CD4-positive, alpha-beta T cell treated with Interleukin-10 for 1 hour (primary cell): ENCODE measurements at places on chromosomes 16 and 17.

- no peak for DNase-seq
Observed at GRCh38 chr16:35252356-35252936, 1793.0 kb downstream of the TP53TG3F start.

DNA sequence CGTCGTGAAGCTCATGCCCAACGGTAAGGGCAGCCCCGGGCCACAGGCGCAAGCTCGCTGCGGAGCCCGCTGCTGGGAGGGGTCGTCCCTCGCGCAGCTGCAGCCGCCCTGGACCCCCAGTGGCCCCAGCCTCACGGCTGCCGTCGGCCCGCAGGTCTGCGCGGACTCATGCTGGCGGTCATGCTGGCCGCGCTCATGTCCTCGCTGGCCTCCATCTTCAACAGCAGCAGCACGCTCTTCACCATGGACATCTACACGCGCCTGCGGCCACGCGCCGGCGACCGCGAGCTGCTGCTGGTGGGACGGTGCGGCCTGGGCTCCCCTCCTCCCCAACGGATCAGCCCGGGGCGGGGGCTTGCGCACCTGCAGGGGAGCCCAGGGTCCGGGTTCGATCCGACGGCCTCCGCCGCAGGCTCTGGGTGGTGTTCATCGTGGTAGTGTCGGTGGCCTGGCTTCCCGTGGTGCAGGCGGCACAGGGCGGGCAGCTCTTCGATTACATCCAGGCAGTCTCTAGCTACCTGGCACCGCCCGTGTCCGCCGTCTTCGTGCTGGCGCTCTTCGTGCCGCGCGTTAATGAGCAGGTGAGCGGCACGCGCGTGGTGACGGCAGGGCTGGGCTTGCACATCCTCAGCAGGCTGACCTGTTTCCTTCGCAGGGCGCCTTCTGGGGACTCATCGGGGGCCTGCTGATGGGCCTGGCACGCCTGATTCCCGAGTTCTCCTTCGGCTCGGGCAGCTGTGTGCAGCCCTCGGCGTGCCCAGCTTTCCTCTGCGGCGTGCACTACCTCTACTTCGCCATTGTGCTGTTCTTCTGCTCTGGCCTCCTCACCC lies 5.8 kb downstream of the SLC5A2 start:
- no peak for DNase-seq

DNA sequence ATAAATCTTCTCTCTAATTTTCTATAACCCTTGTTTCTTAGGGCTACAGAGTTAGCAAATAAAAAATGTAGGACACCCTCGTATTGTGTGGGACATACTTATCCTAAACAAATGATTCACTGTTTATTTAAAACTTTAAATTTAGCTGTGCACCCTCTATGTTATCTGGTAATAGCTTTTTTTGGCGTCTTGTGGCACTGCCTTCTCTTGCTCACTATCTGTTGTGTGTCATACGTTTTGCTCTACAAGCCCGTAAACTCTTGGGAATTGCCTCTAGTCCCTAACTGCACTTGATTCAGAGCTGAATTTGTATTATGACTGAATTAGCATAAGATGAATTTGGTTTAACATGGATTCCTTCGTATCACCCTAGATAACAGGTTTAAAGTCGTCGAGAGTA lies 144.3 kb upstream of the MYOCD start:
- DNase-seq = no peak

DNA sequence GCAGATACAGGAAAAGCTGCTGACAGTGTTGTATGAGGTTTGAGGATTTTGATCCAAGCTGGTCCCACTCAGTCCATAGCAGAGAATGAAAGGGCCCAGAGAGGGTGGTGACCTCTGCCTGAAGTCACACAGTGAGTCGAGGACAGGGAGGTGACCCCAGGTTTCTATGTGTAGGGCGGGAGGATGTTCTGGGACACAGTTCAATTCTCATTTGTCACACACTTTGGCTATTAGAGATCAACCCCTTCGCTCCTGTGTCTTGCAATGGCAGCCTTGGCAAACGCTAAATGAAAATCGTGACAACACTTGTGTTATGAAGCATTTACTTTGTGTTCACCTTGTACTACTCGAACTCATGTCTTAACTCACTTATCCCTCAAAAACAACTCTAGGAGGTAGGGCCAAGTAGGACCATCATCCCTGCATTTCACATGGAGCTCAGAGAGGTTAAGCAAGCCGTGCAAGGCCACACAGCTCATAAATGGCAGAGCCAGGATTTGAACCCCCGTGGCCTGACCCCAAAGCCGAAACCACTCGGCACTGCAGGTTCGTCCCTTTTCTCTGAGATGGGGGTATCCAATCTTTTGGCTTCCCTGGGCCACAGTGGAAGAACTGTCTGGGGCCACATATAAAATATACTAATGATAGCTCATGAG lies 10.2 kb downstream of the DEXI start:
- DNase-seq = no peak

DNA sequence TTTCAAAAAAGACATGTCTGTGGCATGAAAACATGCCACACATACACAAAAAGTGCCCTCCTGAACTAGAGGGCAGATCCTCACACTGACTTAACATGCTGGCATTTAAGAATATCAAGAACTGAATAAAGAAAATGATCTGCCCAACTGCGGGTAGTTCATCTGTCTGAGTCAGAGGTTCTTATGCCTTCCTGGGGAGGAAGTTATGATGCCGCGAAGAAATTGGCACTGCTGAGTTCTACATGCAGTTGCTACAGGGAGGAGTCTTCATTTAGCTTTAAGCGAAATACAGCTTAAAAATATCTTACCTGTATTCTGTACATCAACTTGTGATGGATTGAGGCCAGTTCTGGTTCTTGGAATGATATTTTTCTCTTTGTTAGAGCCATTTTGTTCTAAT lies 6.3 kb downstream of the ALDH3A2 start:
- no peak for DNase-seq

DNA sequence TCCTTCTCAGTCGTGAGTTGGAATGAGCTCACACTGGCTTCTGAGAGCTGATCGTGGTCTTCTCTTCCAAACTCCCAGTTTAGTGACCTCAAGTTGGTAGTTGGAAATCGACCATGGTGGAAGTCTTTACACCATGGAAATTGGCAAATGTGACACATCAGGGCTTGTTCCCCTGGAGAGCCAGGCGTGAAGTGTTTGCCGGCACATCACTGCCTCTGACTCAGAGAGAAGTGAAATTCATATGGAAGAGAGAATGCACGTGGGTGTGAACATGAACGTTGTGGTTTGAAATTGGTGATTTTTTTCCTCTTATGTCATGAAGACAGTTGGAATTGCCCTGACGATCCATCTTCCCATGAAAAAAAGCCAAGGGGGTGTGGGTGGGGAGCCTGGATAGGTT lies 47.4 kb downstream of the AXIN2 start:
- DNase-seq = no peak

GRCh38 chr17:6867849-6868248 lies 36.3 kb upstream of the TEKT1 start:
- DNase-seq = no peak

GRCh38 chr17:55673743-55674506 lies 48.7 kb downstream of the TMEM100 start:
- no peak for DNase-seq

GRCh38 chr16:81293909-81294802 lies 20.6 kb upstream of the GAN start:
- no peak for DNase-seq

GRCh38 chr17:10021272-10021984 lies 116.4 kb upstream of the RCVRN start:
- DNase-seq = peak; percentile 14

DNA sequence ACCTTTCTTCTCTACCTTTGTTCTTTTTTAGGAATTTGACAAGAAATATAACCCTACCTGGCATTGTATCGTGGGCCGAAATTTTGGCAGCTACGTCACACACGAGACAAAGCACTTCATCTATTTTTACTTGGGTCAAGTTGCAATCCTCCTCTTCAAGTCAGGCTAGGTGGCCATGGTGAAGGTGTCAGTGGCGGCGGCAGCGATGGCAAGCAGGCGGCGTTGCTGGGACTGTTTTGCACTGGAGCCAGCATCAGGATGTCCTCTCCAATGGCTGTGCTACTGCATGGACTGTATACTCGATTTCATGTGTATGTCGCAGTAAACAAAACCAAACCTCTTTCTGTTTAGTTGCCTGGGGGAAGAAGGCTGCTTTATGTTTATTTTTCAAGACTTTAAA lies 5.9 kb downstream of the DYNLL2 start:
- DNase-seq = no peak

DNA sequence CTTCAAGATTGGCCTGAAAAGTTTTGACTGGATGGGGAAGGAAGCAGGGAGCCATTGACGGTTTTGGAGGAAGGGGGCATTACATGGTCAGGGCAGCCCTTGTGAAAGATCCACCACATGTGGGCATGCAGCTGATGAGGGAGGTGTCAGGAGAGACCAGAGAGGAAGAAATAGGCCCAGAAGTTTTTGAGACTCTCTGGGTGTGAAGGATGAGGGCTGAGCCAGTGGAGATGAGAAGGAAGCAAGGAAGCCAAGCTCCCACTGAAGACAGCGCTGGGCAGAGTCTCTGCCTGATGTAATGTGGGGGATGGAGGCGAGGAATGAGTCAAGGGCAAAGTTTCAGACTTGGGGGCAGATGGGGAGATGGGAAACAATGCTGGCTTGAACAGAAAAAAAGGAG lies 530 bp downstream of the CCL17 start:
- no peak for DNase-seq

GRCh38 chr16:53937161-53937880 lies 233.4 kb downstream of the FTO start:
- DNase-seq = no peak

GRCh38 chr17:82021900-82022309 lies 773 bp downstream of the CENPX start:
- DNase-seq = no peak

DNA sequence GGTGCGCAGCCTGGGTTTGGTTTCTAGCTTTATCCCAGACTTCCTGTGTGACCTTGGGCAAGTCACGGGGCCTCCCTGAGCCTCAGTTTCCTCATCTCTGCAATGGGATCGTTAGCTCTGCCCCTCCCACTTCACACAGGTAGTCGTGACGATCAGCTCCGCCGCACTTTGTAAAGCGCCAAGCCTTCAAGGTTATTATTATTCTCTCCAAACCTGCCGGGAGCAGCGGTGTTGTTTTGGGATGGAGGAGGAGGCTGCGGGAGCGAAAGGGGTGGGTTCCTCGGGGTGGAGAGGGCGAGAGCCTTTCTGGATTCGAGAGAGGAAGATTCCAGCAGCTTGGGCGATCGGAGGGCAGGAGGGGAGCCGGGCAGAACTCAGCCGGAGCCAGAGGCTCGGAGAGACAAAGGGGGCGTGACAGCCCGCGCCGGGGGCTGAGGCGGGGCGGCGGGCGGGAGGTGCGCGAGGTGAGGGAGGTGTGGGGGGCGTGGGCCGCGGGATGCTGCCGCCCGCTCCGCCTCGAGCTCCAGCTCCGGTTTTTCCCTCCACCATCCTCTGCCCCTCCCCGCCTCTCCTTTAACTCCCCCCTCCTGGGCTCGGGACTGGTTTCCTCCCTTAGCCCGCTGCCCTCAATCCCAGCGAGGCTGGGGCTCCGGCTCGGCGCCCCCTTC lies at the start of gene EFNB3:
EFNB3 (plus strand) TSS at position 602 of the 668 bp plus-strand sequence. CDS start 397 bp downstream, outside the sequence.
- no peak for DNase-seq

DNA sequence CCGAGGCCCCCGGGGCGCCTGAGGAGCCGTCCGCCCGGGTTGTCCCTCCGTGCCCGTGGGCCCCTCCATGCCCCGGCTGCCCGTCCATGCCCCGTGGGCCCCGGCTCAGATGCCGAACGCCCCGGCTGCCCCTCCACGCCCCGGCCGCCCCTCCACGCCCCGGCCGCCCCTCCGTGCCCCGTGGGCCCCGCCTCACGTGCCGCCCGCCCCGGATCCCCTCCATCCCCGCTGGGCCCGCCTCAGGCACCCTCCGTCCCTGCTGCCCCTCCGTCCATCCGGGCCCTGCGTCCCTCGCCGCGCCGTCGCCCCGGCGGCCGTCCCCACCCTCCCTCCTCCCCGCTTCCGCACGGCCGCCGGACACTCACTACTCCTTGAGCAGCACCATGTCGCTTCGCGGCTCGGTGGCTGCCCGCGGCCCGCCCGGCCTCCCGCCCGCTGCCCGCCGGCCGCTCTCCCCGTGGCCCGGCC lies 382 bp downstream of the PITPNA start:
- DNase-seq = no peak
